NAMALWA (cell line): ENCODE measurements at places on chromosomes 2 and 18.
A peak's percentile ranks its signal among the peaks of the same experiment; 100 is the strongest.

DNA sequence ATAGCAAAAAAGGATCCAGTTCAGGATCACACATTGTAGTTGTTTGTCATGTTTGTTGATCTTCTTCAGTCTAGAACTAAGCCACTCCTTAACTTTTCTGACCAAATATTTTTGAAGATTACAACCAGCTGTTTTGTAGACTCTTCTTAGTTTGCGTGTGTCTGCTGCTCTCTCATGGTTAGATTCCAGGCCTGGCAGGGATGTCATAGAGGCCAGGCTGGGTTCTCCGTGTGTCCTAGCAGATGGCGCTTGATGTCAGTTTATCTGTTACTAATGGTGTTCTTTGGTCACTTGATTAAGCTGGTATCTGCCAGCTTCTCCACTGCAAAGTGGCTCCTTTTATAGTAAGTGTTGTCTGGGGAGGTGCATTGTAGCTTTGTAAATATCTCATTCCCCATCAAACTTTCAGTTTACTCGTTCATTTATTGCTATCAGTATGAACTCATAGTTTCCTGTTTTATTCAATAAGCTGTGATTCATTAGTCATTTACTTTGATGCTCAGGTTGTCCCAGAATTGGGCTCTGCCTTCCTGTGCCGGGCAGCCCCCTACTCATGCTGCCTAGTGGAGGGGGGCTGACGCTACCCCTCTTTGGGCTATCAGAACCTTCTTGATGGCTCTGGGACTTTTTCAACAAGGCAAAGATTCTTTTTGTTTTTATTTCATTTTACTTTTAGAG lies 42.1 kb downstream of the GRHL1 start:
- no peak for DNase-seq

- DNase-seq, result no peak
Measured at GRCh38 chr2:236998758-236999157, 86.9 kb upstream of the COPS8 start.

GRCh38 chr18:40698129-40698528 lies 1256.9 kb upstream of the PIK3C3 start:
- DNase-seq, result no peak

- no peak for DNase-seq
Measured at GRCh38 chr2:180352620-180353019, 345.5 kb upstream of the CWC22 start.

DNA sequence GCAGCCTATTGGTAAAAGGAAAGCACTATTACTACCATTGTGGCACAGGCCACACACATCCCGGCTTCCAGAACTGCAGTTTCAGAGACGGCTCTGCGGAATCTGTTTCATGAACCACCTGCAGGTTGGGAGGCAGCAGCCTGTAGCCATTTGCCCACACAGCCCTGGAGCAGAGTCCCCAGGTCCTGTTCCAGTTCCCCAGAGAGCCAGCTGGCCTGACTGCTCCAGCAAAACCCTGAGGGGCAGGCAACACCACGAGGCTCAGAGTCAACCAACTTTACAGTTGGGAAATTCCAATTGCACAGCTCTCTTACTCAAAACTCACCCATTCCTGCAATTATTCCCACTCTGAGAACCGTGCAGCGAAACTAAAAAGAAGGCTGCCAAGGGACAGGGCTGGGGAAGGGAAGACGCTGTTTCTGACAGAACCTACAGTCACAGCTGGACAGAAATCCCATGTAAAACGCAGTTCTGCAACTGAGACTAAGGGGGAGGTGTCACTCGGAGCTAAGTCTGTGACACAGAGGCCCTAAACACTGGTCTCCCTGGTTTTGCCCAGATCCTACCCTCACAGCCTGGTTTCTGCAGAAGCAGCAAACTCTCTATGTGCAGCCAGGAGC lies 219.4 kb downstream of the TMEM163 start:
- DNase-seq, result no peak

- peak; percentile 56 for DNase-seq
Measured at GRCh38 chr2:42117923-42118753, 51.0 kb upstream of the EML4 start.

DNA sequence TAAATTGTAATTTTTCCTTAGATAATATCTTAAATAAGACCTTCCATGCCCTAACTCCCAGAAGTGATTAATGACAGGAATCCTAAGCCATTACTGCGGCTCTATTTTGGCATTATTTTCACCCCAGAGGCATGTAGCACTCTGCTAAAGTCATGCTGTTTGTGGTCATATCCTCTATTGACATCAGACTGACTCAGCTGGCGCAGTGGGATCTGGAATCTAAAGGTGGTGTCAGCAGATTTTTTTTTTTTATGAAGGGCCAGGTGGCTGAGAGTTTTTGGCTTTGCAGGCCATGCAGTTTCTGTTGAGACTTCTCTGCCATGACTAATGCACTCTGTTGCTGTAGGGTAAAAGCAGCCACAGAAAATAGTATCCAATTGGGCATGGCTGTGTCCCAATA lies 64.1 kb upstream of the ACVR1C start:
- DNase-seq, result no peak

DNA sequence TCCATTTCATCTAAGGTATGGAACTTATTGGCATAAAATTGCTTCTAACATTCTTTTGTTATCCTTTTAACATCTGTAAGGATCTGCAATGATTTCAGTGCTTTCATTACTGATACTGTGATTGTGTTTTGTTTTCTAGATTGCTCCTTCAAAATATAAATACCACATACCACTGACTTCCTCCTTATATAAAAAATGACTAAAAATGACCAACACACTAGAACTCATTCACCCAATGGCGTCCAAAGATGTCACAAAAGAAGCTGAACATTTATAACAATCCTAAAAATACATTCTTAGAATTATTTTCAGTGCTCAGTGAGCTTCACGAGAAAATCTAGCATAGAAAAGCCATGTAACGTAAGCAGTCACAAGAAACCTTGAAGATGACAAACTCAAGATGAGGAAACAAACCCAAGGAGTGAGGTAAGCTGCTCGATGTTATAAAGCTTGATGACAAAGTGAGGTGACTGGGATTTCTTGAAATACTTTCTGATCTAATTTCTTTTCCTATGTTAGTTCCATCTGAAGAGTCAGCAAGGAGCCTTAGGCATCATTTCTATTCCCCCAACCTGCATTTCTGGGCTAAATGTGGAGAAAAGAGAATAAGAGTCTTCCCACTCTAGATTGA lies 42.6 kb downstream of the PNO1 start:
- no peak for DNase-seq

DNA sequence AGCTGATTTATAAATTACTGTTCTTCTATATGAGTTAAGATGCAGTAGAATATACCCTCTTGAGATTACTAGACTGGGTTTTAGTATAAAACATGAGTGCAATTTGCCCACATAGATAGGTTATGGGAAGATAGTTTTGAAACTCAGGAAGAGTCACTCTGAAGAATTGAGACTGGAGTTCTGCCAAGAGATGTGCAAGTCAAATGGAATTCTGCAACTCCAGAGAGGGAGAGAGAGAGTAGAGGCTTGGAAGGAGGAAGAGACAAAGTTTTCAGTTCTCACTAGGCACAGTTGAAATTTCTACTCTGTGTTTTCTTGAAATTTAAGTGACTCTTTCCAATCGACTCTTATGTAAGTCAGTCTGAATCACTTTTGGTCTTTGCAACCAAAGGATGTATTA lies 878.8 kb downstream of the TSN start:
- DNase-seq, result no peak

DNA sequence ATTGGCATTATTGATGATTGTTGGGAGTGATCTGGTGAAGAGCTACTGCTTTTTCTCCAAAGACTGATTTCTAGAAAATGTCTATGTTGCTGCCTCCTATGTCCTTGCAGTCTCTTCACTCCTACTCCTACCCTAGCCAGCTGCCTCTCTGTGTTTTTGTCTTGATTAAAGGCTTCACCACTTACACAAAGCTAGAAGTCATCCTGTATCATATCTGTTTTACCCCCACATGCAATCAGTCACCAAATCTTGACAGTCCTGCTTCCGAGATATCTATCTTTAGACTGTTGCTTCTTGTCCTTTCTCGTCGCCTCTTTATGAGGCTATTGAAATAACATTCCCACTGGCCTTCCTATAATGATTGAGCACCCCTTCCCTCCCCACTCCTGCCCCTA lies 84.5 kb upstream of the ITGA4 start:
- DNase-seq, result no peak

- no peak for DNase-seq
Measured at GRCh38 chr2:31334311-31335026, 80.1 kb downstream of the XDH start.

GRCh38 chr2:28558918-28559317 lies 63.1 kb downstream of the PLB1 start:
- no peak for DNase-seq

GRCh38 chr2:72992734-72993102 lies 75.4 kb downstream of the EMX1 start:
- no peak for DNase-seq

DNA sequence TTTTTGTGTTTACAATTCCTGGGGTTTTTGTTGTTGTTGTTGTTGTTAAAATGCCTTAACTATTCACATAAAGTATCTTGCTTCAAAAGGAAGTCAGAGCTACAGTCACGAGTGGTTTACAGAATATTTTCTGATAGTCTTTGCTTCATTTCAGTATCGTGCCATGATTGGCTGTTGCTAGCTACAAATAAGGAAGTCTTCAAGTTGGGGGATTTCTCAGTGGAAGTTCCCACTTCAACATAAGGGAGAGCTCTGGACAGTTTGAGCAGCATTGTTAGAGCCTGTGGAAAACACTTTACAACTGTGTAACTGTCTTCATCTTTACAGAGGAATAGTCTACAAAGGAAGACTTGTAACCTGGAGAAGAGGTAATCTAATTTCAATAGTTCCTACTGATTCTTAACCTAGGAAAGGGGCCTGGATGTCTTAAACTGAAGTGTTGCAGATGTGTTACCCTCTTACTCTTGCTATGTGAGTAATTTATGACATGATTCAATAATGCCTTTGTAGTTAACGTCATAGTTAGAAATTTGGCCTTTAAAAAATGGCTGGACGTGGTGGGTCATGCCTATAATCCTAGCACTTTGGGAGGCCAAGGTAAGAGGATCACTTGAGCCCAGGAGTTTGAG lies 23.4 kb upstream of the TANK start:
- DNase-seq, result peak; percentile 93

GRCh38 chr18:58947136-58947732 lies 82.6 kb downstream of the ZNF532 start:
- DNase-seq, result peak; percentile 40

DNA sequence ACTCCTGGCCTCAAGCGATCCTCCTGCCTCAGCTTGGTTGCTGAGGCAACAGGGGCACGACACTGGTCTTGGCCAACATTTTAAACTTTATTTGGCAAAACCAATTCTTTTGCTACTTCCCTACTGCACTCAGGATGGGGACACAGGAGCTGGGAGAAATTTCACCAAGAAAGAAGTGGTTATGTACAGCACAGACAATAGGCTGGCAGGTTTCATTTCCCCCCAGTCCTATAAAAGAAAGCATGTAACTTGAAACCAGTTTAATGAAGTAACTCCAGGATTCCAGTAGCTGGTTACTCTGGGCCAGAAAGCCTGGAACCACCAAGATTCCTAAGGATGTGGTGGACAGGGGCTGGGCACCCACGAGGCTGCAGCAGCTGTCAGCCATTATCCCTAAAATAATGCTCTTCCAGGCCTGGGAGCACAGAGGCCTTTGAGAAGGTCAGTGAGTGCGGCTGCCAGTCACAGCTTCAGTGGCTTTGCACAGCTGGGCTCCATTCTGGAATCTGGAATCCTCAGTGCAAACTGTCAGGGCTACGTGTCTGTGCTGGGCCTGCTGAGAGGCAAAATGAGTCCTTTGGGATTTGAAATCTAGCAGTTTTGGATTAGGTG lies 142.3 kb upstream of the ITGA6 start:
- no peak for DNase-seq

GRCh38 chr18:68456985-68457384 lies 257.9 kb downstream of the TMX3 start:
- no peak for DNase-seq

GRCh38 chr2:76793647-76794334 lies 728.4 kb downstream of the LRRTM4 start:
- no peak for DNase-seq

GRCh38 chr18:79496978-79497637 lies 101.4 kb downstream of the NFATC1 start:
- peak; percentile 81 for DNase-seq

- no peak for DNase-seq
Measured at GRCh38 chr2:67799886-67800285, 262.9 kb downstream of the C1D start.

GRCh38 chr2:5664278-5664681 lies 27.9 kb upstream of the SOX11 start:
- DNase-seq, result no peak

GRCh38 chr2:142915502-142915901 lies 38.0 kb downstream of the KYNU start:
- DNase-seq, result no peak

DNA sequence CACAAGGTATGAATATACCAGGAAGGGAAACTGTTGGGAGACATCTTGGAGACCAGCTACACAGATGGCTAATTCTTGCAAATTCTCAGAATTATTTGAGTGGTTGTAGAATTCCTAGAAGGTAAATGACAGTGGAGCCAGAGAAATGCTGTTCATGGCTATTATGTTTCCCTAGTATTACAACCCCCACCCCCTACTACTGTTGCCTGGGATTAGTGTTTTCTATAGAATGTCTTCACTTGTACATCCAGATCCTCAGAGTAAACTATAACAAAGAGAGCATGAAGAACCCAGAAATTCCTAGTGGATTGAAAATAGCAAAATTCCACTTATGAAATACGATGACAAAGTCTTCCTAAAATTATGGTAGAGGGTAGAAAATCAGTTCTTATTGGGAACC lies 15.3 kb downstream of the LGALSL start:
- DNase-seq, result no peak

- DNase-seq, result no peak
Measured at GRCh38 chr2:9390991-9391390, 32.3 kb downstream of the ITGB1BP1 start.

- DNase-seq, result no peak
Measured at GRCh38 chr2:174623690-174624089, 26.1 kb upstream of the WIPF1 start.

GRCh38 chr2:103868396-103868795 lies 985.5 kb upstream of the POU3F3 start:
- DNase-seq, result no peak

DNA sequence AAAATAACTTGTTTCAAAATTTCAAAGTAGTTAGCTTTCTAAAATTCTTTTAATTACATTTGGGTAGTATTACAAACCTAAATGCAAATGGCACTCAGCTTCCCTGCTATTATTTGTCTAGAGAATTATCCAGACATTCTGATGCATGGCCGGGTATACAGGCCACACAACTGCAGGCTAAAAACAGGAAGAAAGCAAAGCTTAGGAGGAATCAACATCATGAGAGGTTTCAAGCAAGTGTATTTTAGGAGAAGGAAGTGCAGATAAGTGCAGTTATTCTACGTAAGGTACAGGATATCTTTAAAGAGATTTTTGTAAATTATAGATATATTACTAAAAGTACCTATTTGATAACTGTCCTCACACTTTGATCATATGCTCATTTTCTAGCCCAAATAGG lies 46.8 kb upstream of the RNU4ATAC start:
- DNase-seq, result no peak

- no peak for DNase-seq
Measured at GRCh38 chr2:191866675-191867506, 20.0 kb upstream of the CAVIN2 start.

GRCh38 chr2:33559328-33559727 lies 39.8 kb downstream of the FAM98A start:
- DNase-seq, result no peak
